ENCODE measurements at places on chromosomes 1 and 21. TPM values are rescaled to one million over a fixed set of nuclear protein-coding genes. Genes with fewer than 3 reads are reported as not detected.

AKR7A2 gene
- 38.8 TPM for total RNA-seq

WDR64 gene
- not detected for total RNA-seq

DNA sequence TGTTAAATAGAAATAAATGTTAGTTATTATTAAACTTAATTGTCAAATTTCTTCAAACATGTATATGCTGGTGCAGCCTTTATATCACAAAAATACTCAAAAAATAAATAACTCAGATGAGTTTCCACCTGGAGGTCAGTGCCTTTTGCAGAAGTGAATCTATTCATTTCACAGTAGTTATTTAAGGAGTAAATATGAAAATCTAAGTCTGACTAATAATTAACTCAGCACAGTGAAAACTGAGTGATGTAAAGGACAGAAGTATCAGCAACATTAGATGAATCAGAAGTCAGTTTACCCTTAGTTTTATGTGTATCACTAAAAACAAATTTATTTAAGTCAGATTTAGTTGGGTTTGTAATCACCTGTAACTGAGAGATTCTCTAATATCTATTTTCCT is 2135.4 kb downstream of the MRPL39 start:
- H3K27me3 ChIP-seq: no peaks in the 10 kb centered on the region
- H3K4me3 ChIP-seq: no peak overlapping the region

DNA sequence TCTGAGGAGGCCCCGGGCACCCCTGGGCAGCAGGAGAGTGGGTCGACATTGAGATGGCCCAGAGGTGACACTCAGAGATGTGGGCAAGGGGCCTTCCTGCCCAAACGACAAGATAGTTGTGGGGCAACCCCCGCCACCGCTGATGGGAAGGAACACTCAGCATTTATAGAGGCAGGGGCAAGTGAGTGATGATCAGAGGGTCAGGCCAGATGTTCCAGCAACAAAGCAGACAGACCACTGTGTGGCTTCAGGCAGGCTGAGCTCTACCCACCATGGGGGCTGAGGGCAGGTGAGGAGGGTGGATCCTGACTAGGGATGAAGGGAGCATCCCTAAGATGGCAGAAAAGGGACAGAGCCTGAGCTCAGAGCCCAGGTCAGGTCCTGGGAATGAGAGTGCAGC is 362.7 kb downstream of the PTPRU start:
- no peak for DNase-seq
- H3K4me1 ChIP-seq: no peaks in the 10 kb centered on the region
- no peak overlapping the region for H3K27ac ChIP-seq
- no peaks in the 10 kb centered on the region for H3K36me3 ChIP-seq
- H3K27me3 ChIP-seq: peaks cover 2% of the 10 kb centered on the region

CPLANE2 gene
- 3.2 TPM for total RNA-seq

DNA sequence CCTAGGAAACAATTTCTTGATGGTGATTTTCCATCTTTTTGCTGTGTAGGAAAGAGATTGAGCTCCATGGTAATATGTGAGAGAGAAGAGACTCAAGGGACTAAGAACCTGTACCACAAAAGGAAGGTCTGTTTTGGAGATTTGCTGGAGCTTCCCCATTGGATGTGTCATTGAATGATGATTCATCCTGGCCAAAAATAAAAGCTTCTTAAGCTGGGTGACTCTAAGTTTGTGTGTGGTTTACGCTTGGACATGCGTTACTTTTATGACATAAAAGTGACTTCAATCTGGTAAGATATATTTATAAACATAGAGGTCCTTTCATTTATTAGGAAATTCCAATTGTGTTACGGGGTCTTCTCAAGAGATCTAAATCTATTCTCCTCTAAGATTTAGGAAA is 17.4 kb upstream of the IL19 start:
- peaks cover 19% of the 10 kb centered on the region for H3K36me3 ChIP-seq
- H3K27me3 ChIP-seq: peaks cover 19% of the 10 kb centered on the region
- H3K4me1 ChIP-seq: peaks cover 34% of the 10 kb centered on the region
- no peak overlapping the region for H3K4me3 ChIP-seq
- no peak overlapping the region for H3K27ac ChIP-seq

DNA sequence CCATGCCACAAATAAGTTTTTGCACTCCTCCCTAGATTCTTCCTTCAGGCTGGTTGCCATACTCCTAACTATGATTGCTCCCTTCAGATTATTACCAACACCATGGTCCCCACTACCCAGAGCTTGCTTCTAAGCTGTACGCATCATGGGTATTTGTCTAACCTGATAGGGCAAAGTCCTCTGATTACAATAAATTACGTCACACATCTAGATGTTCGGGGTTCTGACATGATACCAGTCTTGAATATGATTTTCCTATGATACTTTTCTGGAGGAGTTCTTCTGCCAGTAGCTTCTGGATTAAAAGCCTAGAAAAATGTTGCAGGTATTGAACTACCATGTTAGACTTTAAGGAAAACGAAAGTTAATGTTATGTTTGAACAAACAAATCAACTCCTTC is 67.2 kb downstream of the NUF2 start:
- no peak overlapping the region for H3K27ac ChIP-seq
- no peak overlapping the region for H3K4me3 ChIP-seq
- peaks cover 5% of the 10 kb centered on the region for H3K27me3 ChIP-seq
- H3K36me3 ChIP-seq: no peaks in the 10 kb centered on the region
- H3K4me1 ChIP-seq: no peaks in the 10 kb centered on the region

DNA sequence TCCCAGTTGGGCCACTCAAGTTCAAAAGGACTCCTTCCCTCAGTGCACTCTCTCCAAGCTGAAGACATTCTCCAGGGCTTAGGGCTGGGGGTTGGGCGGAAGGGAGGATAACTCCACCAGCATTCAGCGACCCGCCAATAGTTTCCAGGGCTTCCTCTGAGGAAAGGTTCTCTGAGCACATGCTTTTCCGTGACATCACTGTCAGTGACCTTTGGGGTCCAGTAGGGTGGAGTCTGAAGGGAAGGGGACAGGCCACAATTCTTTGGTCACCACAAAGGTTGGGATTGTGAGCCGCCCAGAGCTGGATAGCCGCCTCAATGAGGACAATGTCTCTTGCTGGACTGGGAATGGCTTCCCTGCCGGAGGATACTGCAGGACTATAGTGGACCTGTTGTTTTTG is 22.8 kb upstream of the RXRG start:
- no peak for DNase-seq
- no peak overlapping the region for H3K4me3 ChIP-seq
- H3K36me3 ChIP-seq: no peaks in the 10 kb centered on the region
- H3K27me3 ChIP-seq: peaks cover 7% of the 10 kb centered on the region
- H3K27ac ChIP-seq: no peak overlapping the region
- no peaks in the 10 kb centered on the region for H3K4me1 ChIP-seq

DNA sequence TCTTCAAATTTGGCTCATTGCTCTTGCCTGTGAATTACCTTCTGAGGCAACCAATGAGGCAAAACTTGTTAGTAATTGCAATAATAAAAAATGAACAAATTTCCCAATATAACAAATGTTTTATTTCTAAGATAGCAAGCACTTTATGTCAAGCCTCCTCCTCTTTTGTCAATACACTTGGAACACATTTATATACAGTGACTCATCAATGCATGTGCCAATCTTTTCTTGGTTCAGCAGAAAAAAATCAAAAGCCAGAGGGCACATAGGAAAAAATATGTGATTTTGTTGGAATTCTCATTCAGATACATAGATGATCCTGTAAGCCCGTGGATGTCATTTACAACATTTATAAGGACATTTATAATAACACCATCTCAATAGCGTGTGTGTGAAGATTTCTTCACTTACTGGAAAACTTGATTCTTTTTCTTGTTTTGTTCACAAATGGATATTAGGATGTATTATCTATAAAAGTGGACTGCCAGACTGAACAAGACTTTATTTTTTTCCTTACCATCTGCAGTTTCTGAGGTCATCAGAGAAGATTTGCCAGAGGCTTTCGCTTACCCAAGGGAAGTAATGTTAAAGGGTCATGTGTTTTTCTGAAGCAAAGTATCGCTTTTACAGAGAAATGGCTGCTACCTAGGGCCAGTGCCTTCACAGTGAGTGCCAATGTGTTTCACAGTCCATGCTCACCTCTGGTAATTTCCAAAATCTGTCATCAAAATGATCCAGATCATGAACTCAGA is 645.7 kb upstream of the PTBP2 start:
- H3K4me3 ChIP-seq: no peak overlapping the region
- no peak for DNase-seq
- no peaks in the 10 kb centered on the region for H3K4me1 ChIP-seq
- no peaks in the 10 kb centered on the region for H3K27me3 ChIP-seq
- H3K36me3 ChIP-seq: no peaks in the 10 kb centered on the region
- no peak overlapping the region for H3K27ac ChIP-seq

DNA sequence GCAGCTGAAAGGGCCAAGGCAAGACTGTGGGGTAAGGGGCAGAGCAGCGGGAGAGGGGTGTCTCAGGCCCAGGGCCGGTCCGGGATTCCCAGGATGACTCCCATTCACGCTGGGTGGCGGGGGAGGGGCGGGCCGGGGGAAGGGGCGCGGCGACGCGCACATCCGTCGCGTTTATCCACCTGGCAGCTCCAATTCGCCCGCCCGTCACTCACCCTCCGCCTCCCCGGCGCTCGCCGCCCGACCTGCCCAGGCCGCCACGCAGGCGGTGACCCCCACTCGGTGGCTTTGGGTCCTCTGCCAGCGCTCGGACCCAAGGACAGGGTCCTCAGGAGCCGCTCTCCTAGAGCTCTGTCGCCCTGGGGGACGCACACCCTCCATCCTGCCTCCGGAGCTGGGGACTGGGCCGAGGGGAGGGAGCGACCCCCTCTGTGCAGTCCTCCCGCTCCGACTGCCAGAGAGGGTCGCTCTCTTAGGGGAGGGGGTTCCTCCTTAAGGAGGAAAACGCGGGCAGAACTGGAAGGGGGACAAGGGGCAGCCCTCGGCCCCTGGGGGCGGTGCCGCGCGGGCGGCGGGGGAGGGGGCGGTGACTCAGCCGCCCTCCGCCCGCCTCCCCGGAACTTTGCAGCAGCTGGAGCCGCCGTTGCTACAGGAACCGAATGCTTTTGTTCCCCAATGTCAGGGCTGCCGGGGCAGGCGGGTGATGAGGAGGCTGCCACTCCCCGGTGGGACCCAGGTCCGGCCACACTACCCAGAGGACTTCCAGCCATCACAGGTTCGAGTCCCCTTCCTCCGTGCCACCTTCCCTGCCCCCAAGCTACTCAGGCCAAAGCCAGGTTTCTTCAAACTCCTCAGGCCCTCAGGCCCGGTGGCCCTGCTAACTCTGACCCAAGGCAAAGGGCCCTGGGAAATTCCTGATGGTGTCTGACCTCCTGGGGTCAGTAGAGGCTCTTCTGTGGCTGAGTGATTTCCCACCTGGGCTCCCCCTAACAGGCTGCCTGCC is 3.4 kb downstream of the ADGRB2 start:
- H3K4me1 ChIP-seq: peaks cover 13% of the 10 kb centered on the region
- no peaks in the 10 kb centered on the region for H3K36me3 ChIP-seq
- H3K27me3 ChIP-seq: peaks cover 48% of the 10 kb centered on the region

DNA sequence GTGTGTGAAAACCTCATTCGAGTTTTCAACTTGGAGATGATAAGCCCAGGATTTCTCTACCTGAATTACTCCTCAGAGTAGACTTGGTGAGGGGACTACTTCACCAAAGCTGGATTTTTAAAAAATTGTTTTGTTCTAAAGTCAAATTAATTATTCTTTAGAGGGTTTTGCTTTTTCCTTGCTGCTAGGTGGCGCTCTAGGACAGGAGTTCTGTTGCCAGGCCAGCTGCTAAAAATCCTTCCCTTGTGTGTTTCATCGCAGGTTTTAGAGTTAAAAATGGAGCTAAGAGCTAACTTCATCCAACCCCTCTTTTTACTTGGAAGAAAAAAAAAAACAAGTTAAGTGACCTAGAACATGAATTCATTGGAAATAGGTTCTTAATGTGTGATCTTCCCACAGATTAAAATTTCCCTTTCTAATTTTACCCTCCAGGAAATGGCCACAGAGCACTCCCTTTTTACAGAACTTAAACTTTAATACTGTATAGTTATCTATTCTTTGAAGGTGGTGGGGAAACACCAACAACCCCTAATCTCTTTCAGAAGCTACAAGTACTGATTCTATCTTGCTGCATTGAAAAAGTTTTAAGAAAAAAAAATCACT is 36.7 kb upstream of the FAM163A start:
- DNase-seq: peak; percentile 40
- peaks cover 2% of the 10 kb centered on the region for H3K27me3 ChIP-seq
- peaks cover 5% of the 10 kb centered on the region for H3K4me1 ChIP-seq

DNA sequence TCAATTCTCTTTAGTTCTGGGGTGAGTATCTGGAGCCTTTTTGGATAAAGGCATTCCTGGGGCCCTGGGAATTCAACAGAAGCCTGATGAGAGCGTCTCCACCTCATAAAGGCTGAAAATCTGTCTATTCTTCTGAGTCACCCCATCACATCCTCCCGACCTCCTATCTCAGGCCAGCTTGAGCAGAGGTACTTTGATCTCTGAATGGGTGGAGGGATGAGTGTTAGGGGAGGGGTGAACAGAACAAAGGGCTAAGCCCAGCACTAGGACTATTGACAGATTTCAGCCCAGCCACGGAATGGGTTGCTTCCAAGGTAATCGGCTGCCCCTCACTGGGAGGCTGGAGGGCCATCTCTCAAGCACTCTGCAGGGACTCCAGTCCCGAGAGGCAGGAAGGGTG is 2.5 kb upstream of the MYBPH start:
- H3K27me3 ChIP-seq: no peaks in the 10 kb centered on the region
- H3K27ac ChIP-seq: no peak overlapping the region
- no peak overlapping the region for H3K4me3 ChIP-seq

AKNAD1 gene
- not detected for total RNA-seq

AADACL4 gene
- not detected for total RNA-seq

DNA sequence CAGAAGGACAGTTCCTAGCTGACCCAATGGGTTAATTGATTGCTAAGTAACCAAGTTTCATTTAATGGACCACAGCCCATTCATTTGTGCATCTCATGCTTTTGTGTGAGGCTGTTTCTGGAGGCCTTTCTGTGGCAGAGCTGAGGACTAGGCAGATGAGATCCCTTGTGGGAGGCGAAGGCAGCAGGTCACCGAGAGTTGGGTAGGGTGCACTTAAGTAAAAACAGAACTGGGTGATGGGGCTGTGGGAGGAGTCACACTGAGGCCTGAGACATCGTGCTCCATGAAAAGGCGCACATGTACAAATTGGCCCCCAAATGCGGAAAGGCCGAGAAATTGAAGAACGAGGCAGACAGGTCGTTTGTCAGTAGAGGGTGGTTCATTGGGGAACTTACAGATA is 60.9 kb downstream of the S100B start:
- DNase-seq: no peak
- peaks cover 26% of the 10 kb centered on the region for H3K4me1 ChIP-seq
- H3K4me3 ChIP-seq: no peak overlapping the region
- H3K27ac ChIP-seq: peak overlapping the region; percentile 54

MPL gene
- not detected for total RNA-seq

PLEKHN1 gene
- 4.0 TPM for total RNA-seq

CDCP2 gene
- total RNA-seq: not detected

SERTAD4 gene
- not detected for total RNA-seq

Data from activated T-helper 2 cell treated with anti-CD3 and anti-CD28 coated beads, Interferon-gamma antibody, Interleukin-2, Interleukin-4, amounts not matched to agents 10 μg/mL and 5 μg/mL and 100 μg/mL, durations not matched to agents 14 hours and 24 hours and 36 hours (primary cell).